ENCODE measurements at places on chromosomes 1 and 21.
A peak's percentile ranks its signal among the peaks of the same experiment; 100 is the strongest.

- no peak for DNase-seq
Observed at GRCh38 chr1:36401602-36402503, 4.1 kb upstream of the LSM10 start.

DNA sequence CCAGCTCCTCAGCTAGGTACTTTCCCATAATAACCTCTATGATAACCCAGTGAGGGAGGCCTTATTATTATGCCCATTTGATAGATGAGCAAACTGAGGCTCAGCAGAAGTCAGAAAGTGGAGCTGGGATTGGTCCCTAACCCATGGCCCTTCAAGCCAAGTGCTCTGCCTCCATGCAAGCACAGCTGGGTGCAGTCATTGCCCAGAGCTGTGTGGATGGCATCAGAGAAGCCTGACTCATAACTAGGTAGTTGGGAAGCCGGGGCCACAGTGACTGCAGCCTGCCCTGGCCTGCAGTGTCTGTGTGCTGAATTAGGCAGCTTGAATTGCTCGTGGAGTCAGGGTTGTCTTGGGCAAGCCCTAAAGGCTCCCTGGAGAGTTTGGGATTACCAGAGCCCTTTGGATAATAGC, 89.9 kb upstream of the SLC2A1 start:
- no peak for DNase-seq

GRCh38 chr1:178566187-178566586, 53.3 kb downstream of the TEX35 start:
- DNase-seq = no peak

DNA sequence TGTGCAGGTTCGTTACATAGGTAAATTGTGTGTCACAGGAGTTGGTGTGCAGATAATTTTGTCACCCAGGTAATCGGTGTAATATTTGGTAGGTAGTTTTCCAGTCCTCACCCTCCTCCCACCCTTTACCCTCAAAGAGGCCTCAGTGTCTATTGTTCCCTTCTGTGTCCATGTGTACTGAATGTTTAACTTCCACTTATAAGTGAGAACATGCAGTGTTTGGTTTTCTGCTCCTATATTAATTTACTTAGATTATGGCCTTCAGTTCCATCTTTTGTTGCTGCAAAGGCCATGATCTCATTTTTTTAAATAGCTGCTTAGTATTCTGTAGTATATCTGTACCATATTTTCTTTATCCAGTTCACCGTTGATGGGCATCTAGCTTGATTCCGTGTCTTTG, 87.3 kb downstream of the RPS6KC1 start:
- DNase-seq = peak; percentile 99

DNA sequence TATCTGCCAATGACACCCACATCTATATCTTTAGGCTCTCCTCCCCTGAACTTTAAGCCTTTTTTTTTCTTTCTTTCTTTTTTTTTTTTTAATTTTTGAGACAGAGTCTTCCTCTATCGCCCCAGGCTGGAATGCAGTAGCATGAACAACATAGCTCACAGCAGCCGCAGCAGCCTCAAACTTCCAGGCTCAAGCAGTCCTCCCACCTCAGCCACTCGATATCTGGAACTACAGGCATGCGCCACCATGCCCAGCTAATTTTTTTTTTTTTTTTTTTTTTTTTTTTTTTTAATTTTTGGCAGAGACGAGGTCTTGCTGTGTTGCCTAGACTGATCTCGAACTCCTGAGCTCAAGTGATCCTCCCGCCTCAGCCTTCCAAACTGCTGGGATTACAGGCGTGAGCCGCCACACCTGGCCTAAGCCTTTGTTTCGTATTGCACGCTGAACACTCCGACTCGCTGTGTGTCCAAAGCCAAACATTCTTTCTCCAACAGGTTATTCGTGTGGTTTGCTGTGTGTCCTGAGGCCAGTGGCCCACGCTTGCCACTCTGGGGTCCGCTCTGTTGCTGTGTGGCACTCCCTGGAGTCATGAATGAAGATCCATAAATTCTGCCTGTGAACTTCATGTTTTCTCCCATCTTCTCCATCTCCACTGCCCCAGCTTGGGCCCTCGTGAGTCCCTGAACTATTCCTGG, 119.4 kb downstream of the CAMTA1 start:
- DNase-seq = no peak

GRCh38 chr21:44867999-44868700, 5.3 kb downstream of the PTTG1IP start:
- no peak for DNase-seq

GRCh38 chr1:97906567-97907241, 14.1 kb downstream of the DPYD start:
- DNase-seq = no peak

- no peak for DNase-seq
Observed at GRCh38 chr1:247241691-247242090, 14.2 kb upstream of the VN1R5 start.
